ENCODE measurements at places on chromosomes 16 and 17.

GRCh38 chr16:61969077-61969382 lies 67.2 kb downstream of the CDH8 start:
- no peak for DNase-seq

GRCh38 chr16:4426021-4426684 lies 485 bp downstream of the DNAJA3 start:
- no peak for DNase-seq

GRCh38 chr17:73660366-73660765 lies 16.1 kb upstream of the SDK2 start:
- DNase-seq, result no peak

DNA sequence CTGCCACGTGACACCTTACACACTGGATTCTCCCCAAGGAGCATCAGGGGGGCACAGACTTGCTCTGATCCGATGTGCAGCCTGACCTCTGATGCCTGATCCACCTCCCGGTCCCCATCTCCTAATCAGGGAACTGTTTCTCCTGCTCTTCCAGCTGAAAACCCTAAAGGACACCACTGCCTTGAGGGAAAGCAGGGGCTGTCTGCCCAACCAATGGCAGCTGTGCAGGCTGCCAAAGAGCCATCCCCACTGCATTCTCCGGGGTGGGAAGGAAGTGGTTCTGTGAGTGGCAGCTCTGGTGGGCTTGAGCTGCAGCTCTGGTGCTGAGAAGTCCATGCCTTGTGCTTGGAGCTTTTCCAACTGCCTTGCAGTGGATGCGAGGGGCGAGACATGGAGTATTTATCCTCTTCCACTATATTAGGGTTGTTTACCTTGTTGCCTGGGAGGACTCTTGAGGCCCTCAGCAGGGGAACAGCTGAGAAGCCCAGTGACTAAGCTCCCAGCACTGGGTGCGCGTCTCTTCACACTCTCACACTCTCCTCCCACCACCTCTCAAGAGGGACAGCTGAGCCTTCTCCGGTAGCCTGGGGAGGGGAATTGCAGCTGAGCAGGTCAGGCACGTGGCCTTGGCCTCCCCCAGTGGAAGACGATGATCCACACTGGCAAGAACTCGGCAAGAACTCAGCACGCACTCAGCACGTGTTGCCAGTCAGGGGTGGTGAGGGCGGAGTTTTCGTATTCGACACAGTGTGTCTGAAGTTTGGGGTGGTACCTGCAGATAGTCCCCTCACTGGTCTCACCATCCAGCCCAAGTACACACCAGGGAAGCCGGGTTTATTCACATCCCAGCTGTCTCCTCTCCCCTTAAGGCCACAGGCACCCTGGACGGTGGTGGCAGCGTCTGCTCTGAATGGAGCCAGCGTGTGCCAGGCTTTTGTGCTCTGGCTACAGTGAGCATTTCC lies 21.1 kb upstream of the SPATA32 start:
- DNase-seq, result peak; percentile 17

DNA sequence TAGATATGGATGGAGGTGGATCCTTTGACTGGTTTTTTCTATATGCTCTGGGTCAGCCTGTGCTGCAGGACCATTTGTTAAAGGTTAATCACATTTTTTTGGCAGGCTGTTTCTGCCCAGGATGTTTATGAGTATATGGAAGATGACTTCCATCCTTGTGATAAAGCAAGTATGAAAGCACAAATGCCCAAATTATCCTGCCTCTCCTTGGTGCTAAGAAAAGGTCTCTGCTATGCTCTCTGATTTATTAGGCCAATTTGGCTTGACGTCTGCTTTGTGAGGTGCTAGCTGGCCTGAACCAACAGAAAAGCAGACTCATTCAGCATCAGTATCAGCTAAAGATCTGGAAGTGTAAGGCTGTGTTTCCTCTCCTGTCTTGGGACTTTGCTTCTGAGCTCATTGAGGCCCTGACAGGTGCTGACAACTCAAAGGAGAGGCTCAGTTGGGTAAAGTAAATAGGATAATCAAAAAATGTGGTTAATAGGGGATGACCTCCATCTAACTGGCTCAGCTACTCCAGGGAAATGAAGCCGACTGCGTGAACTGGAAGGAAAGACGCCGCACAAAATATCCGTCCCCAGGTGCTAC lies 15.2 kb downstream of the ANKRD40 start:
- DNase-seq, result no peak

DNA sequence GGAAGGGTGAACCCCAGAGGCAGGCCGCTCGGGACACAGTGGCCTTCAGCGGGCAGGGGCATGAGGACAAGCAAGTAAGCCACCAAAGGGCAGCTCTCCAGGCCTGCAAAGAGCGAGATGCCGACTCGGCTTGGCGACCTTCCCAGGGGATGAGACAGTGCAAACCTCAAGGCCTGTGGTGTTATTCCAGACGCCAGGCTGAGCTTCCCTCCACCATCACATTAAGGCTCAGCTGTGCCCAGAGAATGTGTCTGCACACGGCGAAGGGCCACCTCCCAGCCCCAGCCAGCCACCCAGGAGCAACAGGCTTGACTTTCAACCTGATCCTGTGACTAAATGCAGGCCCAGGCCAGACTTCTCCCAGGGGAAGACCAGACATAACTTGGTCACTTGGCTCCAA lies 251.4 kb downstream of the SOX9 start:
- no peak for DNase-seq

- DNase-seq, result no peak
Observed at GRCh38 chr16:89481356-89481955, 8.9 kb downstream of the ANKRD11 start.

- no peak for DNase-seq
Observed at GRCh38 chr17:81188491-81188840, 22.4 kb upstream of the AATK start.

DNA sequence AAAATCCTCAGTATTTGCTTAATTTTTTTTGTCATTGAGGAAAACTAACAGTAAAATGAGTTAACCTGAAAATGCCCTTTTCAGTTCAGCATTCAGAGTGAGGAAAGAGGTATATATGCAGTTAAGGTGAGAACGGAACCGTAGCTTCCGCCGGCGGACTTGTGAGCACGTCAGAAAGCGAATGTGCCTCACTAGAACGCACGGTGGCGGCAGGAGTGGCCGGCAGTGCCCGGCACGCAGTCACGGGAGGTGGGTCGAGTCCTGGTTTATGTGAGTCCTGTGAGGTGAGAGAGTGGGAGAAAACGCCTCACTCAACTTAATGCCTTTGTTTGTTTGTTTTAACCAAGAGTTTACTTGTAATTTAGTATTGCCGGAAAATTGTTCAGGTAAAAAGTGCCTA lies 6.1 kb downstream of the SEC14L1 start:
- DNase-seq, result no peak

- peak; percentile 21 for DNase-seq
Observed at GRCh38 chr17:7854078-7854777, 638 bp upstream of the TMEM88 start.

- DNase-seq, result no peak
Observed at GRCh38 chr17:19744492-19744891, 3.6 kb downstream of the ALDH3A1 start.

DNA sequence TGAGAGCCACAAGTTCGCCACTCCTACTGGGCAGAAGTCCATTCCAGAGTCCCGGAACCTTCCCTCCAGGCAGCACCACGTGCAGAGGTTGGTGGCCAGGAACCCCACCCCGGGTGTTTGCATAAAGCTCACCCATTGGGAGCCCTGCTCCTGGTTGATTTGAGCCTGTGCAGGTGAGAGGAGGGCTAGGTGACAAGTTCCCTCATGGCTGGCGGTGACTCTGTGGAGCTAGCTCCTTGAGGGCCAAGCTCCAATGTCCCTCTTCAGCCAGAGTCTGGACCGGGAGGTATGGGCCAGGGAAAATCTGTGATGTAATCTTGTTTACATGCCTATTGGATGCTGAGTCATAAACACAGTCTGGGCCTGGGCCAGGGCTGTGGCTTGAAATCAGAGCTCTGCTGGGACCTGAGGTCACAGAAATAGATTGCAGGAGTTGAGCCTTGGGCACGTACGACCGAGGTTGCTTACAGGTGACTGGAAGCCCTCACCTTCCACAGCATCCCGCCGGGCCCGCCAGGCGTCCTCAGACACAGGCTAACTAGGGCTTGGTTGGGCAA lies 118.9 kb downstream of the AATF start:
- no peak for DNase-seq

- DNase-seq, result no peak
Observed at GRCh38 chr17:36000732-36001109, 632 bp downstream of the CCL15 start.

- DNase-seq, result no peak
Observed at GRCh38 chr17:6489016-6489550, 44.8 kb downstream of the PIMREG start.

DNA sequence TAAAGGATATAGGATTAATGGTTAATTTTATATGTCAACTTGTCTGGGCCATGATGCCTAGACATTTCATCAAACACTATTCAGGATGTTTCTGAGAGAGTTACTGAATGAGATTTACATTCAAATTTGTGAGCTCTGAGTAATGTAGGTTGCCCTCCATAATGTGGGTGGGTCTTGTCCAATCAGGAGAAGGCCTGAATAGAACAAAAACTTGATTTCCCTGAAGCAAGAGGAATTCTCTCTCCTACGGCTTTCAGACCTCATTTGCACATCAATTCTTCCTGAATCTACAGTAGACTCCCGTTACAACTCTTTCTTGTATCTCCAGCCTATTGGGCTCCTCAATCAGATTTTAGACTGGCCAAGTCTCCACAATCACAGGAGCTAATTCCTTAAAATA lies 377.9 kb upstream of the PMFBP1 start:
- DNase-seq, result no peak

DNA sequence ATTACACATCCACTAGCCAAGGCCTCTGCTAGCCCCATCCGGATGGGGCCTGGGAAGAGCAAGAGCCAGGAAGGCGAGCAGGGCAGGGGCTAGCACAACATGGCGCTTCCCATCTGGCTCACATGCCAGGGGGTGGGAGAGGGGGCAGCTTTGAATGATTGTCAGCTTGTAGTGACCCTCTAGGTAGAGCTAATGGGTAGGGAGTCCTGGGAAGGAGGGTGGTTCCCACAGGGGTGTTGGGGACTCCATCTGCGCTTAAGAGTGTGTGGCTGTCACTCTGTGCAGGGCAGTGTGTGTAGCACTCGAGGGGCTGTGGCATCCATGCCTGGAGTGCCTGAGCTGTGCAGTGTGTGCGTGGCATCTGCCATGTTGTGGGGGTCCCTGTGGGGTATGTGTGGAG lies 24.5 kb downstream of the ARHGAP23 start:
- no peak for DNase-seq

DNA sequence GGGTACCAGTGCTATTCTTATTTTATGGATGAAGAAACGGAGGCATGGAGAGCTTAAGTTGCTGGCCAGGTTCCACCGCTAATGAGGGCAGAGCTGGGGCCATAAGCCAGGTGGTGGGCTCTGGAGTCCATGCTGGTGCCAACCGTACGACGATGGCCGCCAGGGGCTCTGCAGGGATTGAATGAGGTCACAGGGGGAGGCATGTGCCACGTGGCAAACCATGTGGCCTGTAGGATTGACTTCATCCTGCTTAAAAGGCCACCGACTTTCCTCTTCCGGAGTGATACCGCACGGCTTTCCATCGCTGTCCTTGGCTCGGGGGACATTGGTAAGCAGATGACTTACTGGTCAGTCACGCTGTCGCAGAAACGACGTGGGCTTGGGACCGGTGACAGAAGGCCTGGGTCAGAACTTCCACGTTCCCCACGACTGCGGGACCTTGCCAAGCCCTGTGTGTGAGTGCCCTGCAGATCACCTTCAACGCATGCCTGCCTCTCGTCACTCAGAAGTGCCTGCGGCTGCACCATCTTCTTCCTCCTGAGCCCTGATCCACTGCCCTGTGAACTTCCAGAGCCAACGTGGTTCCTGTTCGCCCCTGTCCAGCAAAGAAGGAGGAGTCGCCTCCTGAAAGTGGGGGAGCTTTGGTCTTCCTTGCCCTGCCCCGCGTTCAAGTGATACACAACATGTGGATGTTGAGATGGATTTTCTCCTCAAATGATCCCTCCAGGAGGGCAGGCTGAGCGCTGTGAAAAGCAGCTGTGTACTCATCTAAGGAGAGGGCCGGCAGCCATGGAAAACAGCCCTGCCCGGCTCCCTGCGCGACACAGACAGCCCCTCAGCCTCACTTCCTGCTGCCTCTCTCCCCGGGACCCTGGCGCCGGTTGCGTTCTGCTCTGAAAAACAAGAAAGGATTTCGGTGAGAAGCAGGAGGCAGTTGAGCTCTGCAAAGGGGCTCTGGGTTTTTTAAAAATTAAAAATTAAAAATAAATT lies 176.7 kb downstream of the C16orf95 start:
- no peak for DNase-seq

GRCh38 chr17:1347589-1348323 lies 52.3 kb downstream of the YWHAE start:
- DNase-seq, result peak; percentile 18

DNA sequence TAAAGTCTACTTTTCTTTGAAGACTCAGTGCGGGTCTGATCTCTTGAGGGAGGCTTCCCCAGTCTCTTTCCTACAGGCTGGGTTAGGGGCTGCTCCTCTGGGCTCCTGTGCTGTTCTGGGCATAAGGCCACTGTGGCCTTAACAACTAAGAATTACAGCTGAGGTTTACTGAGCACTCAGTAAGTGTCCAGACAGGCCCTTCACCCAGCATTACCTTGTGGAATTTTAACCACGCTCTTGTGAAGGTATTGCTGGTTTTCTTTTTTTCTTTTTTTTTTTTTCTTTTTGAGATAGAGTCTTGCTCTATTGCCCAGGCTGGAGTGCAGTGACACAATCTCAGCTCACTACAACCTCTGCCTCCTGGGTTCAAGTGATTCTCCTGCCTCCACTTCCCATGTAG lies 3.6 kb upstream of the CA4 start:
- DNase-seq, result no peak

- no peak for DNase-seq
Observed at GRCh38 chr17:8162997-8163977, 539 bp upstream of the VAMP2 start.

- DNase-seq, result no peak
Observed at GRCh38 chr16:62462971-62463370, 426.7 kb upstream of the CDH8 start.

GRCh38 chr16:25257470-25257955 lies at the start of gene ZKSCAN2:
TSS of gene ZKSCAN2 (minus strand) at chr16:25257845. CDS start at chr16:25257127, 718 bp downstream.
- DNase-seq, result peak; percentile 82

- peak; percentile 42 for DNase-seq
Observed at GRCh38 chr17:42428141-42428944, 5.3 kb upstream of the CAVIN1 start.

GRCh38 chr16:66399930-66400329 lies 27.2 kb upstream of the BEAN1 start:
- no peak for DNase-seq

DNA sequence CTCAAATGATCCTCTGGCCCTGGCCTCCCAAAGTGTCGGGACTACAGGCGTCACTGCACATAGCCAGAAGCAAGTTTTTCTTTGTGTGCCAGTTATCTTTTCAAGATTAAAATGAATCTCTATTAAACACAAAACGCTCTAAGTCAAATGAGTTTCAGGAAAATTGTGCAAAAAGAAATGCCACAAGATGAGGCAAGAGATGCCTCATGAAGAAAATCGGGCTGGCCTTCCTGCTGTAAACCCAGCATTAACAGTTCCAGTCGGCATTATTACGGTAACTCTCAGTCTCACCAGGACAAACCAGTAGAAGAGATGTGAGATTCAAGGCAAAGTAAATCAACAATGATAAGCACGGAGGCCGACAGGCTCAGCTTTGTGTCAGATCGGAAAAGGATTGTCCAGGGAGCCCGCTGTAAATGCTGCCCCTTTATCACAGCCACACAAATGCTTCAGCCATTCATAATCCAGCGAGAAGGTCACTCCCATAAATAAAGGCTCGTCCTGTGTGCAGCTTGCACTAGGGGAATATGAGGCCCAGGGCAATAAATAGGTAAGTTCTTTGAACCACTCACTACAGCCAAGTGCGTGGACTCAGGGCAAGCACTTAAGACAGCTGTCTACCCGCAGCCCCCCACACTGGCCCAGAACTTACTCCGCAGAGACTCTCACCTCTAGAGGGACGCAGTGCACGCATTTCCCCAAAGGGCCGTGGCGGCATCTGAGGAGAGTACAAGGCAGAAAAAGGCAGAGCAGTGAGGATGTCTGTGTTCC lies 27.2 kb downstream of the NPLOC4 start:
- no peak for DNase-seq

Data from CD4-positive, alpha-beta T cell treated with Interleukin-1 beta for 1 hour (primary cell).